ENCODE measurements at places on chromosomes 2 and 18.

GRCh38 chr18:50044402-50044801 is 150.5 kb downstream of the MYO5B start:
- no peak for DNase-seq

GRCh38 chr2:143071185-143071876 is 57.9 kb upstream of the ARHGAP15 start:
- DNase-seq: no peak

DNA sequence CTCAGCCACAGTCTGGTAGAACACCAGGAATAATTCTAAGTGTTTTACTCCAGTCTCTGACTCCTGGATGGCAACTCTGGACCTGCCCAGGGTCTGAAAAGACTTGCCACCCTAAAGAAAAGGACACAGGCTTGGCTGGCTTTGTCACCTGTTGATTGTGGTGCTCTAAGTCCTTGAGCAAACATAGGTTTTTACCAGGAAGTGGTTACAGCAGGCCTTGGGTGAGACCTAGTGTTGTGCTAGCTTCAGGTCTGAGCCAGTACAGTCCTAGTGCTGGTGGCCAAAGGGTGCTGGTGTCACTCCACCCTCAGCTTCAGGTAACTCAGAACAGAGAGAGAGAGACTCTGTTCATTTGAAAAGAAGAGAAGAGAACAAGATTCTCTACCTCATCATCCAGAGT is 1239.4 kb upstream of the CRIM1 start:
- DNase-seq: no peak

GRCh38 chr2:206432193-206433082 is 10.9 kb upstream of the ADAM23 start:
- no peak for DNase-seq

- DNase-seq: no peak
Measured at GRCh38 chr2:101349893-101350662, 37.2 kb downstream of the CREG2 start.

DNA sequence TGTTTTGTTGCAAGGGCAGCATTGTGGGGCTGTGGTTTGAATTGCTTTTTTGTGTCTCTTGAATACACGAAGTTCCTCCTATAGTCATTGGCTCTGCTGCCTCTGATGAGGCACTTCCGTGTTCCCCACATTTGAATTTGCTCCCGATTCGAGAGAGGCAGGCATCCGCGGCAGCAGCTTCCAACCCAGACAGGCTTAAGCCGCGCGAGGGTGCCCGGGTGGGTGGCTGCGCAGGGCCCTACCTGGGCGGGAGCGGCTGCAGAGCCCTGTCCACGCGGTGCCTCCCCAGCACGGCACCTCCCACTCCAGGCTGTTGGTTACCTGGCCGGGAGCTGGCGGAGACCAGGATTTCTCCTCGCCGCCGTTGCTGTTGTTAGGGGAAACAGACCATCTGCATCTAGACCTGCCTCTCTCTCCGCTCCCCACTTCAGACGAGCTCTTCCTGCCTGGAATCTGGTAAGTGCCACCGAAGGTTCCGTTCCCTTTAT is 151.3 kb downstream of the NEDD4L start:
- no peak for DNase-seq

DNA sequence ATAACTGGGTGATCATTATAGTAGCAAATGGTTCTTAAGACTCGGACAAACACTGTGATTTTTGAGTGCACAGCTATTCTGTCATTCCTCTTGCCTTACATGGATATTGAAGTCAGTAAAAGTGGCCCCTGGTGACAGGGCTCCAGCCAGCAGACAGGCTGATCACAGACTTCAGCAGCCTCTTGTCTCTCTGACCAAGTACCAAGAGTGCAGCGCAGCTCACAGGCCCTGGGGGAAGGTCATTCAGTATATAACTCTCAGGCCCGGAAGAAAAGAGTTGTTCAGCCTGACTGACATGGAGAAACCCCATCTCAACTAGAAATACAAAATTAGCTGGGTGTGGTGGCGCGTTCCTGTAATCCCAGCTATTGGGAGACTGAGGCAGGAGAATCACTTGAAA is 202.6 kb downstream of the HRH4 start:
- no peak for DNase-seq

DNA sequence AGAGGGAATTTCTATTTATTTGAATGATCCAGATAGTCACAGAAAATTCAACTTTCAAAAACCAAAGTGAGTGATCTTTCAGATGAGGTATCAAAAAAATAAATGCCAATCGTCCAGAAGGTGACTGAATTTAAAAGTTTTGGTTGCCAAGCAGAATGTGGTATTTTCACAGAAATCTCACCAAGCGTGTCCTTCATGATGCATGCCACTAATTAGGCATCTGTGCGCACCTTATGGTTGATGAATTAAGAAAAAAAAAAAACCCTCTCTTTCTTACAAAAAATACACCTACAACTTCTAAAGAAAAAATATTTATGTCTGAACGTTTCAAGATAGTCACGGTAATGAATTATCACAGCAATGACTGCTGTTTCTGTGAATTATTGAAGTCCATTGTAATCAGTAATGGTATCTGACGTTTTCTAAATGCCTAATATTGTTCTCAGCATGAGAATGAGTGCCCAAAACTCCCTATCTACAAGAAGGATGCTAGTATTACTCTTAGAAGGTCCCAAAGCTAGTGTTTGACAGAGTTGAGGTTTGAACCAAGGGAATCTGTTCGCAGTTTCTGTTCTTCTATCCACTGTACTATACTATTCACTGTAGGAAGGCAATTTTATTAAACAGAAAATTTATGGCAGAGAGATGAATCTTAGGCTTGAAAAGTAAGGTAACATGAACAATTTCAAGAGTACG is 219.6 kb upstream of the NETO1 start:
- DNase-seq: no peak

DNA sequence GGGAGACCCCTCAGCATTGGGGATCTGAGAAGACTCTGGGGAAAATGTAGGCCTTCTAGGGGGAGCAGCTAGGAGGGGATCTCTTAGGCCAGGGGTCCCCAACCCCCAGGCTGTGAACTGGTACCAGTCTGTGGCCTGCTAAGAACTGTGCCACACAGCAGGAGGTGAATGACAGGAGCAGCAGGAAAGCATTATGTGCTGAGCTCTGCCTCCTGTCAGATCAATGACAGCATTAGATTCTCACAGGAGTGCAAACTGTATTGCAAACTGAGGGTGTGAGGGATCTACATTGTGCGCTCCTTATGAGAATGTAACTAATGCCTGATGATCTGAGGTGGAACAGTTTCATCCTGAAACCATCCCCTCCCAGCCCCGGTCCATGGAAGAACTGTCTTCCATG is 127.3 kb downstream of the SCG2 start:
- DNase-seq: no peak

DNA sequence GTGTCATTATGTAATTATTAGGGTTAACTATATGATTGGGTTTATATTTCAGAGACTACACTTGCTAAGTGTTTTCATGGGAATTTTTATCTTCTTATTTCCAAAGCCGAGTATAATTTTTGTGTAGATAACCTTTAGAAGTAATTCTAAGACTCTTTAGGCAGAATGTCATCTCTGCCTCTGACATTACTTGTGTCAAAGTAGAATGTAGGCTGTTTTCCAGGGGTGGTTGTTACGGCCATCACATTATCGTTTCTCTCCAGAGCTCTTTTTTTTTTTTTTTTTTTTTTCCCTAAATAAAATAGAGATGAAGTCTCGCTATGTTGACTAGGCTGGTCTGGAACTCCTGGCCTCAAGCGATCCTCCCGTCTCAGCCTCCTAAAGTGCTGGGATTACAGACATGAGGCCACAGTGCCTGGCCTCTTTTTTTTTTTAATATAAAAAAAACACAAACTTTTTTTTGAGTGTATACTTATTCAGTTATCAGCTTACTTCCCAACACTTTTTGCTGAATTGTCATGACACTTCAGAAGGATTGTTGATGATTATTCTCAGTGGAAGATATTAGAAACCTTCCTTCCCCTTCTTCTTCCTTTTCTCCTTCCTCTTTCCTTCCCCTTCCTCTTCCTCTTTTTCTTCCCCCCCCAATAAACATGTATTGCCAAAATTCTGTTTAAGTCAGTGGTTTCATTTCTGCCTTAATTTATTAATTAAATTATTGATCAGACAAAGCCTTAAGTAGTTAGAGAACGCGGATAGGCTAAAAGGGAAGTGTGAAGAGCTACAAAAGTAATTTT is 2.3 kb downstream of the PIKFYVE start:
- DNase-seq: no peak

GRCh38 chr18:51288582-51288981 is 91.1 kb upstream of the MEX3C start:
- no peak for DNase-seq

- DNase-seq: no peak
Measured at GRCh38 chr18:75160364-75160763, 48.6 kb downstream of the PTGR3 start.

DNA sequence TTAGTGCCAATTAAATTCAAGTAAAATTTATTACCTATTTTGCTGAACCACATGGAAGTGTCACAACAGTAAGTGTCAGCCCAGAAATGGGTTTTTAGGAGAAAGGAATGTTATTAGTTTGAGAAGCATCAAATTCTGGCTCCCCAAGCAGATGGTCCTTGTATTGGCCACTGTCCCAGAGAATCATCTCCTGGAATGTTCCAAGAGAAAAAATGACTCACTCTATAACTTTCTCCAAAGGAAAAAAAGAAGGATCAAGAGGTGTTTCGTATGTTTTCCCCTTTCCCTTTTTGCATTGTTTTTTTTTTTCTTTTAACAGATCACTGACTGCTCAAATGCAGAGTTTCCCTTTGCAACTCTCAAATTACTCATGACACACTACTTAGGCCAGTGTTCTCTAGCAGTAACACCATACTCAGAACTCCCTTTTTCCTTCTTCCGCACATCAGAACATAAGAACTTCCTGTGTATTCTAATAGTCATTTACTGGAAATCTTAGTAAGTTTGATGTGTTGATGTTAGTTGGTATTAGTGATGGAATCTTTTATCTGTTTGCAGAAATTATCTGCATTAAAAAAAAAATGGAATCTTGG is 390.3 kb downstream of the GPD2 start:
- DNase-seq: no peak

DNA sequence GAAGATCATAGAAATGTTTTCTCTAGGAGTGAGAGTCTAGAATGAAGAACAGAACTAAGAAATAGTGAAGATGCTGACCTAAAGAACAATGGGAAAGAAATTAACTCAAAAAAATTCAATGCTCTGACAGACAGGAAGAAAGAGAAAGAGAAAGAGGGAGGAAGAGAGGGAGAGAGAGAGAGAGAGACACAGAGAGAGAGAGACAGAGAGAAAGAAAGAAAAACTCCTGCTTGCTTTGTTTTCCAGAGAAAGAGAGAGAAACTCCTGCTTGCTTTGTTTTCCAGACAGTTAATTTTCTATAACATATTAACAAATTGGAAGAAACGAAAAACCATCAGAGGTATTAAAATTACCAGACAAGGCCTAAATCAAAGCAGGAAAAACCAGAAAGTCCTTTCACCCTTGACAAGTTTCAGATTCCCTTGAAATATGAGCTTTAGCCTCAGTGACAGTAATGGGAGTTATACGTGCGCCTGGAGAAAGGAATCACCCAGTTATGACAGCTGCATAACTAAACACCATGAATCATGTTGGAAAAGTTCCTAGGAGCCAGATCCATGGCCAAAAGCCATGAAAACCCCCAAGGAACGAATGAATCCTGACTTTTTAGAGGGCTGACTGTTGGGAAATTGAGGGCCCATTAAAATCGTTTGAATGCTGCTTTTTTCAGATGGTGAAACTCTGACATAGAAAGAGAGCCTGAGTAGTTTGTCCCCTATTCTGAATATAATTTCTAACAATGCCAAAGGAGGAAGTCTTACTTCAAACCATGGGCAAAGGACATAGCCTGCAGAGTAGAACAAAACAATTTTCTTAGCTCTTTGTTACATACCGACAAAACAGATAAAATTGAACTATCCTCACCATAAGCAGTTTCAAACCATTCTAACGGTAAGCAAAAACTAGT is 228.6 kb upstream of the CHST9 start:
- DNase-seq: no peak

DNA sequence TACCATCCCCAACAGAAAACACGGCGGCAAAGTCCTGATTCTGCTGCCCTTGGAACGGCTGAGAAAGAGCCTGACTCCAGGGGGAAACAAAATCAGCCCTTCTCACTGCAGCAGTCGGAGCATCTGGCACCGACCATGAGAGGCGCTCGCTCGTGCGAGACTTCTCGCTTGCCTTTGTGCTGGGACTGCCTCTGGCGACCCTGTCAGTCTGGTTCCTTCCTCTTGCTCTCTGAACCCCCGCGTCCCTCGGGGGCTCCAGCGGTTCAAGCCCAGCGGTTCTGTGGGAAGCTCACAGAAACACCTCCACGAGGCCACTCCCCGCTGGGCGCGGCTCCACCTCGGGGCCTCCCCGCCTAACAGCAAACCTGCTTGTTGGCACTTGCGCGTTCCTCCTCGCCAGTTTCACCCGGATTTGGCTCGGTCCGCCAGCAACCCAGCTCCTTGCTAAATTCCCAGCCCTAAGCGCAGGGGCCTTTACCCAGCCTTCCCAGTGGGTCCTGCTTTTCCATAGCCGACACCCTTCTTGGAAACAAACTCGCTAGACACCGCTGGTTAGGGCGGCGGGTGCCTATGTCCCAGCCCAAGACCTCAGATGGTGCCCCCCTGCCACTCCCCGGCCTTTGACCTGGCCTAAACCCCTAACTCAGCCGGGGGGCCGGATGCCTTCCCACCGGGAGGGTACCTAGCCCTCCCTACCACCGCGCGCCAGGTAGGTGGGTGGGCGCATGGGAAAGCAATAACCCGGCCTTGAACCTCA is 2.2 kb downstream of the RND3 start:
- no peak for DNase-seq

DNA sequence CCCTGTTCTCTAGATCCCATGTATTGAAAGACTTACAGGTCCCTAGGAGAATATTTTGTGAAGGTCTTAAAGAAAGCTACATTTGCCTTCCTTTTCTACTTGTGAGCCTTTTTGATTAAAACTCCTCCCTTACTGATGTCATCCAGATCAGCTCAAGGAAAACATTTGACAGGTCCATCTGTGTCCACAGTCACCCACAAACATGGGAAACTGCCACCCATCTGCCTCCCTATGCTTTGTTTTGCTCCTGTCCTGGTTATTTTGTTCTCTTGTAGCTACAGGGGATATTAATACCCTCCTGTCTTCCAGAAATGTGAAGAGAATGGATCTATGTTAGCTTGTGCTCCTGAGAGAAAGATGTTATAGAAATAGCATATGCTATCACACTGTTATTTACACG is 203.6 kb upstream of the GALNT5 start:
- no peak for DNase-seq

All from GM18507 (cell line).